T-helper 1 cell (primary cell): ENCODE measurements at places on chromosomes 12 and 14.
A peak's percentile ranks its signal among the peaks of the same experiment; 100 is the strongest.

- DNase-seq, result no peak
Measured at GRCh38 chr14:36020120-36021029, 156.1 kb downstream of the PTCSC3 start.

DNA sequence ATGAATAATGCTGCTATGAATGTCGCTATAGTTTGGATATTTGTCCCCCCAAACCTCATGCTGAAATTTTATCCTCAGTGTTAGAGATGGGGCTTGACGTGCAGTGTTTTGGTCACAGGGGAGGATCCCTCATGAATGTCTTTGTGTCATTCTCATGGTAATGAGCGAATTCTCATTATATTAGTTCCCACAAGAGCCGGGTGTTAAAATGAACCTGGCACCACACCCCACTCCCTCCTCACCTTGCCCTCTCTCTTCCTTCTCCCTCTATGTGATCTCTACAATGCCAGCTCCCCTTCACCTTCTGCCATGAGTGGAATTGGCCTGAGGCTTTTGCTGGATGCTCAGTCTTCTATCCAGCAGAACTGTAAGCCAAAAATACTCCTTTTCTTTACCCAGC is 37.5 kb upstream of the YAF2 start:
- no peak for DNase-seq

DNA sequence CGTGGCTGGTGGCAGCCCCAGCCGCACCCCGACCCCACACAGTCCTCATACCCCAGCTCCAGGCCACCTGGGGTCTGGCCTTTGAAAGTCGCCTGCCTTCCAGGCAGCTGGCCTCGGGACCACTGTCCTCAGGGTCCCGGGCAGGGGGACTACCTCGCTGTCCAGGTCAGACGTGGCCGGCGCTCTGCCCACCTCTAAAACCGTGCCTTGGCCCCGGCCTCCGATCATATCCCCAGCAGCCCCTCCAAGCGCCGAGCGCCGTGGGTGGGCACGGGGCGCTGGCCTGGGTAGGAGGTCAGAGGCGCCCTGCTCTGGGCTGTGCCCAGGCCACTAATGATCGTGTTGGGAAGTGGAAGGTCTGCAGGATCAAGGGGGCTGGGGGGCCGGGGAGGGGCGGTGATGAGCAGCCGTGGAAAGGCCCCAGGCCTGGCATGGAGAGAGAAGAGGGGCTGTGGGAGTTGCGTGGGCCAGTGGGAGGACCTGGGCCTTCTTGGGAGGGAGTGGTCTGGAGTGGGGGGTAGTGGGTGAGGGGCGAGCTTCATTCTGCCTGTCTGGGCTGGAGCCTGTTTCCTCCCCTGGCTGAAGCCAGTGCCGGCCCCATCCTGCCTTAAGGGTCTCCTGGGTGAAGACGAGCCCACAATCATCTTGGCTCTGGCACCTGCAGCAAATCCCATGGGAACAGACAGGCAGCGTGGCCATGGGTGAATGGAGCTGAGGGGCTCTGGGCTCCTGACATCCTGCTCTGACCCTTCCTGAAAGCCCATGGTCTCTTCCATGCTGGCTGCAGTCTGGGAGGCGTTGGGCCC is 4.9 kb downstream of the TMEM121 start:
- DNase-seq, result no peak

DNA sequence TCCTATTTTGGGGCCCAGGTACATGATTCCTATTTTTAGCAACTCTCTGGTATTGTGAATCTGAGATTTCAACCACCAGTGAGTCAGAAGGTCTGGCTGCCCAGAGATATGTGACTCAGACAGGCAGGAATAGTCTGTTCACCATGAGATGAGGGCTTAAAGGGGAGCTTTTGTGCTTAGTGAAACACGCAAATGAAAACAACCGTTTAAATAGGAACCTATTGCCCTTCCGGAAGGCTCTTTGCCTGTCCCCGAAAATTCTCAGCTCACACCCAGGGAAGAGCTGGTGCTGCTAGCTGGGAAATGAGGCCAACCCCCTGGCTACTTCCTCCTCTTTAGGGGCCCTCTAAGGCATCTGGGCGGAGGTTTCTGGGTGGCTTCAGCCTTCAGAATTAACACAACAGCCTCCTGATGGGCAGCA is 283.6 kb downstream of the CACNA1C start:
- no peak for DNase-seq

GRCh38 chr14:58865514-58866281 is 227.9 kb downstream of the DACT1 start:
- no peak for DNase-seq

GRCh38 chr12:119594399-119594730 is 791 bp downstream of the TMEM233 start:
- DNase-seq, result no peak

DNA sequence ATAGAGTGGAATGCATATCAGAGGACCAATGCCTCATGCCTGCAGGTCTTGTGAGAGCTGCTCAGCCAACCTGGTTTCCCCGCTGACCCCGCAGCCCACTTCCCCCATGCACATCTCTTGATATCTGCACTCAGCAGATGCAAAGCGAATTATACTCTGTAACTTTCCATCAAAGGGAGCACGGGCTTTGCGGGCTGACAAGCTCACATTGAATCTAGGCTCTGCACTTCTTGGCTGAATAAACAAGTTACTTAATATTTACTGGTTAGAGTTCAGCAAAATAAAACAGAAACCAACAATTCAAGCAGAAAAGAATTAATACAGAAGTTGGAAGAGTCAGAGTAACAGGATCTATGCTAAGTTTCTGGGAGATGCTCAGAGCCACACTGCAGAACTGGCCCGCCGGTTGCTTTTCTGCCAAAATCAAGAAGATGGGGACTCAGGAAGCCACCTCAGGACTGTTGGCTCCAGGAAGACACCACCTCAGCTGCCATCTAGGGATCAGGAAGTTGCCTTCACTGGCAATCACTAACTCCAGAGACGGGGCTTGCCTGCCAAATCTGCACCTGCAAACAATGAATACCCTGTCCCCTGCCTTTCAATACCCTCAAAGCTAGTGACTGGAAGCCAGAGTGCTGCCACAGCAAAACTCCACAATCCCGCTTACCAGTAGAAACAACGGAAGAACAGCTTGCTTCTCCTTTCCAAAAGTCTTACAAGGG is 46.5 kb downstream of the NR1H4 start:
- DNase-seq, result no peak

- no peak for DNase-seq
Measured at GRCh38 chr14:51533160-51533559, 118.5 kb upstream of the FRMD6 start.

GRCh38 chr12:51017452-51017851 is 8.7 kb downstream of the SLC11A2 start:
- DNase-seq, result no peak

- no peak for DNase-seq
Measured at GRCh38 chr12:65585648-65586602, 238.4 kb upstream of the HMGA2 start.

GRCh38 chr14:79631276-79631675 is 580.0 kb downstream of the DIO2 start:
- DNase-seq, result no peak

DNA sequence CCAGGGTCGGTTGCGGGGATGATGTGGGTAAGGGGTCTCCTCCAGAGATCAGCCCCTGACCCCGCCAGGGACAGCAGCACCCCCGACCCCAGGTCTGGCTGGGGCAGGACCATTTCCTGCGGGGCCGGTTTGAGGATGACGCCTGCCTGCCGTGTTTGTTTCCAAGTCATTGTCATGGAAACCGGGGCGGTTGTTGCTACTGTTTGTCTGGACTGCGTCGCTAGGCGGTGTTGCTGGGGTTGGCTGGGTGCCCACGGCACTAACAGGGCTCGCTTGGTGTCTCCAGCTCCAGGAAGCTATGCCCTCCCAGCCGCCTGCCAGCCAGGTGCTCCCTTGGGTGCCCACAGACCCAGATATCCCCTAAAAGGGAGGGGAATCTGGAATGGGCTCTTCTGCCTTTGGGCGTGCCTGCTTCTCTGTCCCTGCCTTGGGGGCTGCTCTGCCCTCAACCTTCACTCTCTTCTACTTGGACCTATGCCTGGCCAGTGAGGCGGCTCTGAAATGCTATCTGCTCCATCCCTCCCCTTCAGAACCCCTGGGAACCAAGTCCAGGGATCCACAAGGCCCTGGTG is 4.7 kb upstream of the CRIP1 start:
- peak; percentile 96 for DNase-seq

- no peak for DNase-seq
Measured at GRCh38 chr12:131755305-131756113, 44.6 kb downstream of the SFSWAP start.

- DNase-seq, result no peak
Measured at GRCh38 chr14:20446889-20447288, 7.7 kb downstream of the OSGEP start.

GRCh38 chr14:84086714-84087113 is 1443.2 kb upstream of the FLRT2 start:
- DNase-seq, result no peak

- no peak for DNase-seq
Measured at GRCh38 chr12:24038211-24038997, 88.9 kb upstream of the SOX5 start.

DNA sequence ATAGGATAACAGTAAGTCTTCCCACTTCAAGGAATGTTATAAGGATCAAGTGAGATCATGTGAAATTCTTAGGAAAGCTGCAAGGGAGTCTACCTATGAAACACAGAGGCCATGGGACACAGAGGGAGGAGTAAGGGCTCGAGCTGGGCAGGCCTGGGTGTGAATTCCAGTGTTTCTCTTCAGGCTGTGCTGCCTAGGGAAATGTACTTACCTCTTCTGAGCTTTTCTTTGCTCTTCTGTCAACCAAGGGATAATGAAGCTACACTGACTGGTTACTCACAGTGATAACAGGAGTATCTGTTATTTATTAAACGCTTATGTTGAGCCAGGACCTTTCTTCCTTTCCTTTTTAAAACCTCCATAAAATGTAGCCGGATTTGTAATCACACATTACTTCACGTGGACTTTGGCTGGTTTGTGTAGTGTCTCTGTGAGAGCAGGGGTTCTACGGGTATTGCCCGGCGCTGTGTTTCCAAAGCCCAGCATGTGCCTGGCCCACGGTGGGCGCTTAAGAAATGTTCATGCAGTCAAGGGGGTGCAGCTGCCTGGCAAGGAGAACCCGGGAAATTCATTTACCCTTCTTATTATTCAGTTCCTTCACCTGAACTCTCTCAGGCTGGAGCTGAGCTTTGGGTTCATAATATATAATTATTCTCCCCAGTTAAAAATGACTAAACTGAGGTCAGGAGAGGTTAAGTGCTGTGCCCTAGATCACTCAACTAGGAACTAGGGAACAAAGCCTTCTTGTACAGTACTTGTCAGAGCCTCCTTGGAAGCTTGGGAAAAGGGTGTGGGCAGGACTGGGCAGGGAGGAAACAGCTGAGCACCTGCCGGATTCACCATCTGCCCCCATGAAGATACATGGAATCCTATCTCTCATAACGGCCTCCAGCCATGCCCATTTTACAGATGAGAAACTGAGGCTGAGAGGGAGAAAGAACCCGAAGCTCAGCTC is 214.2 kb downstream of the CACNA1C start:
- no peak for DNase-seq

DNA sequence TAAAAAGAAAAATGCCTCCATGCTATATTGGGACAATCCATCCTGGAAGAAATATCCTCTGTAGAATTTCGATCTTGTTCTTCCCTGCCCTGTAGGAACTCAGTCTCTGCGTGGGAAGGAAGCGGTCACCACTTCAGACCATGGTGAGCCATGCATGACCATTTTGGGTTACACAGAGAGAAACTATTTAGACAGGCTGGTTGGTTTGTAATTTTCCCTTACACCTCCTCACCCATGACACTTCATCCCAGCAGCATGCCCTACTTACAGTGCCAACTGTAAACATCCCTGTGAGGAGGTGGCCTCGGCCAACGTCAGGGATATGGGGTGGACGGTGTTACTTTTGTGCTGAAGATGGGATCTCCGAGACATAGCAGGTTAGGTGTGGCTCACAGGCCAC is 121.4 kb downstream of the SMOC1 start:
- no peak for DNase-seq

- no peak for DNase-seq
Measured at GRCh38 chr14:39755269-39755878, 323.1 kb upstream of the FBXO33 start.

DNA sequence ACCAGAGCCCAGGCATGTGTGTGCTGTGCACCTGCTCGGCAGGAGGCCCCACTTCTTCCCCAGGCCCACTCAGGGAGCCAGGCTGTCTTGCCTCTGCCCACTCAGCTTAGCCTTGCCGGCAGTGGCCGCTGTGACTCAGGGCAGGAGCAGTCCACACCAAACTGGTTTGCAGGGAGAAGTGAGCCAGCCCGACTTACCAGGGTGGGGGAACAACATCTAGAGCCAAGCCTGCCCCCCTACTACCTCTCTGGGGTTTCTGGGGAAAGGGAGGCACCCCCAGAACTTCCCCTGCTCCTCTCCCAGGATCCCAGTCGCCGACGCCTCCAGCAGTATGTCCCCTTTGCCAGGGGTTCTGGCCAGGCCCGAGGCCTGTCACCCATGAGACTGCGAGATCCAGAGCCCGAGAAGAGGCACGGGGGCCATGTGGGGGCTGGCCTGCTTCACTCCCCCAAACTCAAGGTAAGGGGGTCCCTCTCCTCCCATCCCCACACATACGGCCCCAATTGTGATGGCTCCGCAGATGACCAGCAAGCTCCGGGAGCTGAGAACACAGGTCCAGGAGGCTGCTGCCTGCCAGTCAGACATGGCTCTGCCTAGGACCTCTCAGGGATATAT is 3.0 kb downstream of the PLEKHG6 start:
- DNase-seq, result no peak
